ENCODE measurements at places on chromosomes 11 and 22.
A peak's percentile ranks its signal among the peaks of the same experiment; 100 is the strongest.

DNA sequence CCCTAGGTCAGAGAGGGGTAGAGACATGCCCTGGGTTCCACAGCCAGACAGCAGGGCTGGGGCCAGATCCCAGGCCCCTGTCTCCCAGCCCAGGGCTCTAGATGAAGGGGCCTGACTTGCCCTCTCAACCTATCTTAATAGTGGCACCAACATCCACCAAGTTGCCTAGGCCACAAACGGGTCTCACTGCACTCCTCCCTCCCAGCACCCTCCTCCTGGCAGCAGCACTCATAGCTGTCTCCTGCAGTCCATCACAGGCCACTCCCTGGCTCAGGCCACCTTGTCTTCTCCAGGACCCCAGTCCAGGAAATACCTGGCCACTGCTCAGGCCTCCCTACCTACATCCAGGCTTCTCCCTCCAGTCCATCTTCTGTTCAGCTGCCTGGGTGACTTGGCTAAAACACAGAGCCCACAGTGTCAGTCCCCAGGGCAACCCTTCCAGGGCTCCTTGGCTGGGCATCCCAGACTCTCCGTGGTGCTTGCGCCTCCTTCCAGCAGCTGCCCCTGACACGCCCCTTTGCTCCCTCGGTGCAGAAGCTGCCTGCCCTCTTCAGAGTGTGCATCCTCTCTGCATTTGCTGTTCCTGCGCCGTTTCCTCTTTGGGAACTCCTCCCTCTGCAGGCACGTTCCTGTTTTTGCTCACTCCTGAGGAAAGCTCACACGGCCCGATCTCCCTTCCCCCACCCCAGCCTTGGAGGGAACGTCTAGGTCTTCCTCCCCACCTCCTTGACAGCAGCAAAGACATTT is 40.5 kb downstream of the LRRC32 start:
- DNase-seq = no peak

GRCh38 chr11:22477312-22477711 is 139.1 kb downstream of the SLC17A6 start:
- no peak for DNase-seq

DNA sequence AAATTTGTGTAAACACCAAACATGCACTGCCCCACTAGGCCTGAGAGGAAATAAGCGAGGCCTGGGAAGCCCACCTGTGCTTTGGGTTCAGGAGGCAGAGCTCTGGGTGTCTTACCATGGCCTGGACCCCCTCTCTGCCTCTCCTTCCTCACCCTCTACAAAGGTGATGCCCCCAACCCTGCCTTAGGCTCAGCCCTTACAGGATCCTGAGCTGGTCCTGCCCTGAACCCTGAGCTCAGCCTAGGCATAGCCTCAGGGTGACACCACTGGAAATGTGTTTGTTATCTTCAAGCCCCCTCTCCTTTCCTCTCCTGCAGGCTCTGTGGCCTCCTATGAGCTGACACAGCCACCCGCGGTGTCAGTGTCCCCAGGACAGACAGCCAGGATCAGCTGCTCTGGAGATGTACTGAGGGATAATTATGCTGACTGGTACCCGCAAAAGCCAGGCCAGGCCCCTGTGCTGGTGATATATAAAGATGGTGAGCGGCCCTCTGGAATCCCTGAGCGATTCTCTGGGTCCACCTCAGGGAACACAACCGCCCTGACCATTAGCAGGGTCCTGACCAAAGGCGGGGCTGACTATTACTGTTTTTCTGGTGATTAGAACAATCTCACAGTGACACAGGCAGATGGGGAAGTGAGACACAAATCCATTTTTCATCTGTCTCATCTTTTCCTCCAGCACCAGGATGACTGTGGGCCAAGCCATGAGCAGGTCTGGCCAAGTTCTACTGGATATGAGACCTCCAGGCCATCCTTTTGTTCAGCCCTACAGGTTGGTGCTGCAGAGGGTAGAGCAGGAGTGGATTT is 117.8 kb downstream of the GGTLC2 start:
- no peak for DNase-seq

GRCh38 chr11:70510106-70510505 is 111.8 kb downstream of the CTTN start:
- no peak for DNase-seq

GRCh38 chr11:110857892-110858546 is 145.8 kb upstream of the ARHGAP20 start:
- DNase-seq = peak; percentile 36

GRCh38 chr11:24635588-24636290 is 138.9 kb downstream of the LUZP2 start:
- DNase-seq = no peak

DNA sequence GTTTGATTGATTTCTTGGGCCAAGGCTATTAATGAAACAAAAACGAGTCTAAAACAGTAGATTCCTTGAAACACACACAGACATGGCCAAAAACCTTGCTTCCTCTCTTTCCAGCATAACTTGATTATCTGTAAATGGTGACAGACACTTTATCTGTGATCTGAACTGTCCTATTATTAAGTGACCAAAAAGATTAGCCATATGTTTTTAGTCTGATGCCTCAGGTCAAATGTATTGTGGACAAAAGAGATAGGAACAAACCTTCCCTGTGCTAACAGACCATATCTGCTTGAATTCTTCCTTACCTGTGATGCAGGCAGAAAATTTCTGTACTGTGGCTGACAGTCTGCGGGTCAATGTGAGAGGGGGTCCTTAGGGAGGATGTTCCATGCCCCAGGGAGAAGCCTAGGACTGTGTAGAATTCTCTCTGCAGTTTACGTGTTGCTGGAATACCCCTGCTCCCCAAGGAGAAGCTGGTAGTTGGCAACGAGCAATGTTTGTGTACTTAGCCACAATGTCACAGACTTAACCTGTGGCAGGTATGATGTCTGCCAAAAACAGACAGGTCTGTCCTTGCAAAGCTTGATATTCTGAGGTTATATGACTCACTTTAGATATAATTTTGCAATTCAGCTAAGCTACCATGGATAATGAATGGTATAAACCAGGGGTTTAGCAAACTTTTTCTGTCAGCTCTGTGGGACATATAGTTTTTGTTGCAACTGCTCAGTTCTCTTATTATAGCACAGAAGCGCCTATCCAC is 31.2 kb downstream of the C11orf71 start:
- no peak for DNase-seq

GRCh38 chr11:102676084-102676483 is 29.5 kb downstream of the MMP27 start:
- no peak for DNase-seq

GRCh38 chr11:96288915-96289314 is 54.1 kb downstream of the MAML2 start:
- DNase-seq = no peak

- DNase-seq = peak; percentile 74
These were observed 151.7 kb downstream of the SWAP70 start for GRCh38 chr11:9815486-9816136.
